T-cell (primary cell): ENCODE measurements at places on chromosomes 13 and 19. TPM values are rescaled to one million over a fixed set of nuclear protein-coding genes. Genes with fewer than 3 reads are reported as not detected.
A peak's percentile ranks its signal among the peaks of the same experiment; 100 is the strongest.

Gene TMEM205
- total RNA-seq: 15.6 TPM

DNA sequence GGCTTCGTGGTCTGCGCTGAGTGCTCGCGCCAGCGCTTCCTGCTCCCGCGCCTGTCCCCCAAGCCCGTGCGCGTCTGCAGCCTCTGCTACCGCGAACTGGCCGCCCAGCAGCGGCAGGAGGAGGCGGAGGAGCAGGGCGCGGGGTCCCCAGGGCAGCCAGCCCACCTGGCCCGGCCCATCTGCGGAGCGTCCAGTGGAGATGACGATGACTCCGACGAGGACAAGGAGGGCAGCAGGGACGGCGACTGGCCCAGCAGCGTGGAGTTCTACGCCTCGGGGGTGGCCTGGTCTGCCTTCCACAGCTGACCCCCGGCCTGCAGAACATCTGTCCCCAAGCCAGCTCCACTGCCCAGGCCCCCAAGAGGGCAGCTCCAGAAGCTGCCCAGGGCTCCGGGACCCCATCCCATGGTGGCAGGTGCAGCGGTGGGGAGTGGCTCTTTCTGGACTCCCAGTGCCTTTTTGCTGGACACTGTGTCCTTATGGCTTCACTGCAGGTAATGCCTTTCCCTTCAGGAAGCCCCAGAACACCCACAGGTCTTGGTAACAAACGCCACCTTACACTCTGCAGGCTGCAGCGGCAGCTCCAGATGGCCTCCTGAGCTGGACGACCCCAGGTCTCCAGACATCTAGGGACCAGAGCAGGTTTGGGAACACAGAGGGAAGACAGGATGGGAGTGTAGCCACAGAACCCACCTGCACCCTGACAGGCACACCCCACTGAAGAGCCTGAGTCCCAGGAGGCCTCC lies 9.3 kb downstream of the PLEKHF1 start:
- DNase-seq: no peak

GRCh38 chr13:109868578-109869311 lies 82.4 kb upstream of the IRS2 start:
- DNase-seq: no peak

- no peak for DNase-seq
These were observed 6.7 kb downstream of the SIGLEC6 start for GRCh38 chr19:51524666-51525264.

- DNase-seq: no peak
These were observed 15.2 kb upstream of the ERCC2 start for GRCh38 chr19:45385392-45386221.

DNA sequence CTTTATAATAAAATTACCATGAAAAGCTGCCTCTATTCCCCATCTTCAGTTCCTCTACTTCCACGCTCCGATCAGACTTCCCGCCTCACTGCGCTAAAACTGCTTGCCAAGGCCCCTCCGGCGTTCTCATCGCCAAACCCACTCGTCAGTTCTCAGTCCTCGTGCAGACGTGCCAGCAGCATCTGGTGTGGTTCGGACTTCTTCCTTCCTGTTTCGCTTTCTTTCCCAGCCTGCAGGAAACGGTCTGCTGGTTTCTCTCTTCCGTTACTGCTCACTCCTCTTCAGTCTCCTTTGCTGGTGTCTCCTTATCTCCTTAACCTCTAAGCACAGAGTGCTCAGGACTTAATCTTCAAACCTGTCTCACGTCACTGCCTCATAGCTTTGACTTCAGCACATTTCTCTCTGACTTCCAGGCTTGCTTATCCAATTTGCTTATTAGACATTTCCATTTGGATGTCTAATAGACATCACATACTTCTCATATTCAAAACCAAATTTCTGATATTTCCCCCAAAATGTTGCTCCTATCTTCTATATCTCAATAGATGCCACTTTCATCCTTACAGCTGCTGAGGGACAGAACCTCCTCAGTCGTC lies 40.3 kb downstream of the RCBTB2 start:
- peak; percentile 67 for DNase-seq

- DNase-seq: no peak
These were observed 34.1 kb upstream of the KLF12 start for GRCh38 chr13:74168263-74168675.

DNA sequence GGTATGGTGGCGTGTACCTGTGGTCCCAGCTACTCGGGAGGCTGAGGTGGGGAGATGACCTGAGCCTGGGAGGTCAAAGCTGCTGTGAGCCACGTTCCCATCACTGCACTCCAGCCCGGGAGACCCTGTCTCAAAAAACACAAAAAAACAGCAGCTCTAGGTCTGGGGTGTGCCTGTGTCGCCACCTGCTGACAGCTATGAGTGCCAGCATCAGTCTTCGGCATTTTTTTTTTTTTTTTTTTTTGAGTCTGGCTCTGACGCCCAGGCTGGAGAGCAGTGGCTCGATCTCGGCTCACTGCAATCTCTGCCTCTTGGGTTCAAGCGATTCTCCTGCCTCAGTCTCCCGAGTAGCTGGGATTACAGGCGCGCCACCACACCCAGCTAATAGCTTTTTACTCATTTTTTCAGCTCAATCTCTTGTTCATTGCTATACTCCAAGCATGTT lies 10.1 kb downstream of the AP2S1 start:
- peak; percentile 39 for DNase-seq

Gene TNNT1
- 0.36 TPM for total RNA-seq

Gene KIR3DL2
- total RNA-seq: 0.95 TPM

Gene DOCK9
- 96.2 TPM for total RNA-seq

Gene RNF113B
- total RNA-seq: not detected

DNA sequence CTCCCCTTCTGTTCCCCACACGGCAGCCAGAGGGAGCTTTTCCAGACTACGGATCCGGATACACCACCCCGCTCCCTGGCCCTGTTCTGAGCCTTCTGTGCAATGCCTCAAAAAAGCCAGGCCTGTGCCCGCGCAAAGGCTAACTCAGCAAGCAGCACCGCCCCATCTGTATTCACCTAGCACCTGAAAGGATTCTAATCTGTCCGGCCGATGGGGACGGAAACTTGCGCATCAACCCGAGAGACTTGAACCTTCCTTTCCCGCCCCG lies 589 bp downstream of the ZBTB45 start:
- DNase-seq: peak; percentile 35

Gene RDH8
- total RNA-seq: not detected
